Globus pallidus (tissue), 1 donor: ENCODE measurements at places on chromosomes 3 and 15.

DNA sequence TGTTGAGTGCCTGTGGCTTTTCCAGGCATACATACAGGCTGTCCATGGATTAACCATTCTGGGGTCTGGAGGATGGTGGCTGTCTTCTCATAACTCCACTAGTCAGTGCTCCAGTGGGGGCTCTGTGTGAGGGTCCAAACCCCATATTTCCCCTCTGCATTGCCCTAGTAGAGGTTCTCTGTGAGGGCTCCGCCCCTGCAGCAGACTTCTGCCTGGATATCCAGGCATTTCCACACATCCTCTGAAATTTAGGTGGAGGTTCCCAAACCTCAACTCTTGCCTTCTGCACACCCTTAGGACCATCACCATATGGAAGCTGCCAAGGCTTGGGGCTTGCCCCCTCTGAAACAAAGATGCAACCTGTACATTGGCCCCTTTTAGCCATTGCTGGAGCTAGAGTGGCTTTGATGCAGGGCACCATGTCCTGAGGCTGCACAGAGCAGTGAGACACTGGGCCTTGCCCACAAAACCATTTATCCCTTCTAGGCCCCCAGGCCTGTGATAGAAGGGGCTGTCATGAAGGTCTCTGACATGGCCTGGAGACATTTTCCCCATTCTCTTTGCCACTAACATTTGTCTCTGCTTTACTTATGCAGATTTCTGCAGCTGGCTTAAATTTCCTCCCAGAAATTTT lies 400.1 kb upstream of the MDFIC2 start:
- DNase-seq, result no peak

- DNase-seq, result no peak
Observed at GRCh38 chr3:184231671-184232070, 2.3 kb downstream of the VWA5B2 start.

GRCh38 chr3:73148206-73148605 lies 86.7 kb downstream of the EBLN2 start:
- no peak for DNase-seq

- no peak for DNase-seq
Observed at GRCh38 chr3:124601190-124601589, 129.1 kb upstream of the UMPS start.

- no peak for DNase-seq
Observed at GRCh38 chr3:68957895-68958294, 25.5 kb upstream of the TAFA4 start.

DNA sequence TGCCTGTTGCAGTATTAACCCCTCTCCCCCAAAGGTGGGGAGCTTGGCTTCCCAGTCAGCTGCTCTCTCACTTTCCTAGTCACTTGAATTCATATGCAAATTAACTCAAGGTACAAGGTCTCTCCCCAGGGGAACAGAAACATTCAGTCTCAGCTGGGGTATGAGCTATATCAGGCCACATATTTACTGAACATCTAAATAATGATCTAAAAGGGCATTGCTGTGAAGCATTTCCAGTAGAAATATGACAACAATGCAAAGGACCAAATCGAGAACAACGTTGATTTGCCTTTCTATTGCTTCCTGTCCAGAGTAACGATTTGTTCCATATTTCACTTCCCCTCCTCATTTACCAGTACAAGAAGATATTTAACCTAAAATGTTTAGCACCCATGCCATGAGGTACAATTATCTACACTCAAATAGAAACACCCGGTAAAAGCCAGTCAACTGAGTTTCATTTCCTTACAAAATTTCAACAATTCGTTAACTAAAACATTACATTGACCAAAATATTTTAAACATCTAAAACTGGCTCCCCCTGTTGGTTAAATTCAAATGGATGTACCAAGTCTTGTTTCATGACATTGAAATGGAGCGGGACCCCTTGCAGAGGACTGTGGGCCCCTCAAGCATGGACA lies 36.5 kb upstream of the KLHL6 start:
- DNase-seq, result no peak

GRCh38 chr3:134253475-134254226 lies 3.0 kb upstream of the RYK start:
- no peak for DNase-seq

DNA sequence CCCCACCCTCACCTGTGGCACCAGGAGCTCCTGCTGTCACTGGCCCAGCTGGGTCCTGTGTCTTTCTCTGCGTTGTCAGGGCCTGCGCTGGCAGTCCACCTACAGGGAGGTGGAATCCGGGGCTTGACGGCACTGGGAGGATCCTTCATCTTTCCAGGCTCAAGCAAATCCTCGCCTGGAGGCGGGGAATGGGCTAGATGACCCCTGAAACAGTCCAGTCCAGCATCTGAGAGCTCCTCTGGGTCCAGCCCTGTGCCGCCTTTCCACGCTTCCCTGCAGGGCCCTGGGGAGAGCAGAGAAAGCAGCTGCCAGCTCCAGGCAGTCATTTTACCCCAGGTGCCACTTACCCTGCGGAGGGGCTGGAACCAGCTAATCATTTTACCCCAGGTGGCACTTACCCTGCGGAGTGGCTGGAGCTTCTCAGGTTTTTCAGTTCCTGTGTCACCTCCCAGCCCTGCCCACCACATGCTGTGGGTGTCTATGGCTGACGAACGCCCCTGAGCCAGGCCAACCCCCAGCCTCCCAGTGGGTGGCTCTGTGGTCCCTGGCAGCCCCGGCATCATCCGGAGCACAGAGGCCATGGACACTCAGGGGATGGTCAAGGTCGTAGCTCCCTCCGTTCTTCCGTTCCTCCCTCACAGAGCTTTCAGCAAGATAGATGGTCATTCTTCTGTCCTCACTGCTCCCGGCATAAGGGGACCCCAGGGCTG lies 17.9 kb upstream of the ADIPOQ start:
- DNase-seq, result no peak

GRCh38 chr3:63364910-63365309 lies 86.8 kb downstream of the SYNPR start:
- no peak for DNase-seq

DNA sequence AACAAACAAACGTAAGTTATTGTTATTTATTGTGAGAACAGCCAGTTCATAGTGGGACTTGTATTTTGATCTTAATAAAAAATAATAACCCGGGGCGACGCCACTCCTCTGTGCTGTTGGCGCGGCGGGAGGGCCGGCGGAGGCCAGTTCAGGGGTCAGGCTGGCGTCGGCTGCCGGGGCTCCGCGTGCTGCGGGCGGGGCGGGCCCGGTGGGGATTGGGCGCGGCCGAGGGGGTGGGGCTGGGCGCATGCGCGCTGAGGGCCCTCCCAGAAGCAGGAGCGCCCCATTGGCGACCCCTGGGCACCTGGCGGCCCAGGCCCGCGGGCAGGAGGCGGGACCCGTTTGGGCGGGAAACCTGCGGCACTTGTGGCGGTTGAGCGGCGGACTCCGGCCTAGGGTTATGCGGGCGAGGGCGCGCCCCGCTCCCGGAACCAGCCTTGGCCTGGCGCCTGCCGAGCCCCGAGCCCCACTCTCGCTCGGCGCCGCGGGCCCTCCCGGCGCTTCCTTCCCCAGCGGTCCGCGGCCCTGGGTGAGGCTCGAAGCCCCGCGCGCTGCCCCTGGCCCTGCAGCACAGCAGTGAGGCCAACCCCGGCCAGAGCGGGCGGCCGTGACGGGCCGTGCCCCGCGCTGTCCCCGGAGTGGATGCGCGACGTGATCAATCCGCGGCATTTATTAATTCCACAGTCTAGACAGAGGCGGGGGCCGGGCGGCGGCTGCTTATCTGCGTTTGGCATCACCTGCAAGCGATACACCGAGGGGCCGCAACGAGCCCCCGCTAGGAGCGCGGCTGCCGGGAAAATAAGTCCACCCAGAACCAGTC lies 6.0 kb downstream of the ISL2 start:
- DNase-seq, result no peak

DNA sequence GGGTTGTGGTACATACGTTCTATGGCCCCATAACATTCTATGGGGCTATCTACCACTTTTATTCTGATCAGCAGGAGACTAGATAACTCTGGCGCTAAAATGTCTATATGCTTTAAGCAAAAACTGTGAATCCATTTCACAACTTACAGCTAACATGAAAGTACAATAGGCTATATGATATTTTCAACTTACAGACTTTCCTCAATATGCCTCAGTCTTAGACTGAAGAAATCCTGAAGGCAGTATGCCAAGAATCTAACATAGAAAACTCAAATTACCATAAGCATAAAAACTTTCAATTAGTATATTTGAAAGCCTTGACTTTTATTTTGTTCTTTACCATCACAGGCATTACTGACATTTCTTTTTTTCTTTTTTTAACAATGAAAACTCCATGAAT lies 81.4 kb downstream of the CBLB start:
- DNase-seq, result no peak

- no peak for DNase-seq
Observed at GRCh38 chr3:120025520-120025919, 68.7 kb downstream of the GSK3B start.

DNA sequence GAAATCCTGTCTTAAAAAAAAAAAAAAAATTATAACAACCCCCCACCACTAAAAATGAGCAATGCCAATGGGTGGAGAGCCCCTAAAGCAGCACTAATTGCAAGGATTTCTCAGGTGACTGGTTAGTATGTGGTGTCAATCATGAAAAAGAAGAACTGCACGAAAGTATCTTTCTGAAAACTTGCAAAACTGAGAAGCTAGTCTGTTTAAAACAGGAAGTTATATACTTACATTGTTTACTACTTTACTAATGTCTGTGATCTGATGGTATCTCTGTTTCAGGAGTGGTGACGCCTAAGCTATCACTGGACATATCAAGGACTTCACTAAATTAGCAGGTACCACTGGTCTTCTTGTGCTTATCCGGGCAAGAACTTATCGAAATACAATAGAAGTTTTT lies at the start of gene CCR3:
TSS of gene CCR3 (plus strand) at position 341 of the 400 bp plus-strand sequence. CDS start 22,699 bp downstream, outside the sequence.
- no peak for DNase-seq

GRCh38 chr3:112505907-112506306 lies 6.6 kb upstream of the BTLA start:
- no peak for DNase-seq

DNA sequence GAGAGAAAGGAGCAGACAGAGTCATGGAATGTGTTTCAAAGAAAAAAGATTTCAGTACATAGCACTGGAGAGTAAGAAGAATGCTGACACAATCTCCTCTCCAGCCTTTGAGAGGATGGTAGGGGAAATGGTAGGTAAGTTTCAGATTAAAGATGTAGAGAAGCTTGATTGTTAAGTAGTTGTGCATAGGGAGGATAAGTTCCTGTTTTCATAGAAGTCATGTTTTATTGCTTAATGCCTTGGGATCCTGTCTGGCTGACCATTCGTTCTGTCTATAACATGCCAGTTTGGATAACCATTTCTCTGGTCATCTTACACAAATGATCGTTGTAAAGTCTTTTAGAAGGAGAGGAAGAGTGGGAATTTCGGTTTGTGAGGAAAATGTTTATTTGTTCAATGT lies 95.7 kb upstream of the IGSF10 start:
- DNase-seq, result no peak

DNA sequence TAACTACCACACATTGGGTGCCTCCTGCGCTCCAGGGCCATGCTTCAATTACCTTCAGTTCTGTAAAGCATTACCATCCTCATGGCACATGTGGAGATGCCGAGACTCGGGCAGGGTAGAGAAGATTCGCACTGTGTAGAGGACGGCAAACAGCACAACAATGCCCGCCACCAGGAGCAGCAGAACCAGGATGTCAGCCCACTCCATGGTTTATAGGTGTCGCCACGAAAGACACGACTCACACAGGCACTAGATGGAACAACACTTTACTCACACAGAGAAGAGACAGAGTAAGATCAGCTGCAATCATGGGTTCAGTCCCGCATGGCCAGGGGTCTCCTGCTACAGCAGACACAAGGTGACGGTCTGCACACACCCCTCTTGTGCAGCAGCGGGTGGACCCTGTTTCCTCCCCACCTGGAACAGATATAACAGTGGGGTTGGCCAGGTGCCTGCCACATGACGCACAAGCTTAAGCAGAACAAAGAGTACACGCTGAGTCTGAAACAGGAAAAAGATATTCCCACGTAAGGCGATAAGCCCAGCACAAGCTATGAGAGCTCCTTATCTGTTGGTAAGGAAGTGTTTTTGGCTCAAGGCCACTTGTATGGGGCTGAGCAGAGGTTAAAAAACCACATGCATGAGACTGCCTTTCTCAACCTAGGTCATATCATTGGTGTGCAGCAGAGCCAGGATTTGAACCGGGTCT lies 2.5 kb upstream of the TBC1D21 start:
- DNase-seq, result no peak

GRCh38 chr3:168029705-168030104 lies 66.0 kb downstream of the GOLIM4 start:
- DNase-seq, result no peak

DNA sequence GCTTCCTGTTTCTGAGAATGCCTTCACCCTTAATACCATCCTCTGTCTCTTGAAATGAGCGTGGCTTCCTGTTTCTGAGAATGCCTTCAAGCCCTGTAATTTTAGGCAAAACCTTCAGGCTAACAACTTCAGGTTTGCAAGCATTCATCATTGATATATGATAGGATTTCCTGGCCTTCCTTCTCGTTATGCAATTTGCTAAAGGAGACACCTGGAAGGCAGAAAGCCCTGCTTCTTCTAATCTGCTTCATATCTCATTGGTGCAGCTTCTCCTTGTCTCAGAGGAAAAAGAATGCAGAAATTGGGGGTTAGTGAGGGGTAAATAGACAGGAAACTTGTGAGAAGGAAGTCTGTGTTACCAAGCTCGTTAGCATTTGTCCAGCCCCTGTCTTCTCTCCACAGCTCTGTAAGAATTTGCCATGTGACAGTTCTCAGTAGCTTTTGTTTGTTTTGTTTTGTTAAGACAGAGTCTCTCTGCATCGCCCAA lies 7.3 kb downstream of the ARL6IP5 start:
- peak; percentile 86 for DNase-seq

DNA sequence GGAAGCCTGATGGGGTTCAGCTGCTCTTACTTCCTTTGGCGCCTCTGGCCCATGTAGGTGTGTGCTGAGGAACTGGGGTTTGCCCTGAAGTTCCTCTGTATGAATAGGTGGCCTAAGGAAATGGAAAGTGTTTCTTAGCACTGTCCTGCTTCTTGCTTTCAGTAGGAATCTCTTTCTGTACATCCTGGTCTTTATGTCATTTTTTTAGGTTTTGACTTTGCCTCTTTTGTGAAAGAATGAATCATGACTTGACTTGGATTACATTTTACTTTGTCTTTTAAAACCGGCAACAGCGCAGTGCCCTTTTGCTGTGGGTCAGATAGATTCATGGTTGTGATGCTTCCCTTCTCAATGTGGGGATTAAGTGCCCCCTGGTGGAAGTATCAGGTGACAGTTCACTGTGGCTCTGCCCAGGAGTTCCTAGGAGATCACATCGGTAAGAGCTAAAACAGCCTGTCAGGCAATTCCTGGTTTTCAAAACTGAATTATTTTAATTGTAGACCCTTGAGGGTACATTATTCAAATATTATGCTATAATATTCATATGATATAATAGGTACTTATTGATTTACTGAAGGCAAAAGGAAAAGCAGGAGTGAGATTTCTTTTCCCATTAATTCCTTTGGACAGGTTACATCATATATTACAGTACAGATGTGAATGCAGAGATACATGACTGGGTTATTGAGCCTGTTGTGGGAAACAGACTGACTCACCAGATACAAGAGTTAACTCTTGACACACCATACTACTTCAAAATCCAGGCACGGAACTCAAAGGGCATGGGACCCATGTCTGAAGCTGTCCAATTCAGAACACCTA lies 95.4 kb downstream of the HCN4 start:
- DNase-seq, result peak; percentile 65
